SK-MEL-5 (cell line): ENCODE measurements at places on chromosomes 2 and 18. TPM values are rescaled to one million over a fixed set of nuclear protein-coding genes. Genes with fewer than 3 reads are reported as not detected.

DNA sequence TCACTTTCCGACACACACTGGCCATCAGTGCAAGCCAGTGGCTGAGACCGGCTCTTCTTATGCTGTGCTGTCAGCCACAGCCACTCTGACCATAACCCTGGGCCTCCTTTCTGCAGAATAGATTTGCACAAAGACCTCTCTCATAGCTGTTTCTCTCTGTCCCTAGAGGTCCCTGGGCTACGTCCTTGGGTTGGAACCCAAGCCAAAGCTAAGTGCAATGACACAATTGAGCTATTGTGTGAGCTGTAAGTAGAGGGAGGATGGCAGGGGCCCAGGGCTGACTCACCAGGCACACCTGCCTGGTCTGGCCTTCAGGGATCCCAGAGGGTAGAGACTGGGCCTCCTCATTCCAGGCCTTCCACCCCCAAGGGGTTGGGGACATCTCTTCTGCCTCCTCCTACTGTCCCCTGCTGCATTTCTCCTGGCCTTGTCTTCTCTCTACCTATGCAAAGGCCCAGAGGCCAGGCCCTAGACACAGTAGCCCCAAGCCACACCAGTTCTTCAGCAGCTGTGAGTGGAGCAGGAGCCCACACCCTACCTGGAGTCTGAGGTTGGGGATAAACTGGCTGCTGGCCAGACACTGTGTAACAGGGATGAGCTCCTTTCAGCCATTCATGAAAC lies 174.6 kb downstream of the NCK2 start:
- DNase-seq, result peak; percentile 94

DNA sequence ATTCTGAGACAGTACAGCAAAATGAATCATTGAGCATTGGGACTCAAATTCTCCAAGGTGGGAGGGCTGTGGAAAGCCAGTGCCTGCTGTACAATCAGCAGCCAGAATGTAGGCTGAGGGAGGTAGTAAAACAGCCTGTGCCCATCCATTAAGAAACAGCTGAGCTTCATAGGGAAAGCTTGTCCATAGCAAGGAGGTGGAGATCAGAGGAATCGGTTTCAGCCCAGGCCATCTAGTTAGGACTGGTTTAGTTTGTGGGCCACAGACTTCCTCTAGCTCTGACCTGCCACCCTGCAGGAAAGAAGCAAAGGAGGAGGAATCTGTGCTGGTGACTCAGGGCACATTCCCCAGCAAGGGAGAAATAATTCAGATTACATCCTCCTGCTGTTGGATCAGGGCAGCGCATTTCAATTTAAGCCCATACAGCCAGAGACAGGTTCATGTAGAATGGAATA lies 333.4 kb downstream of the SETBP1 start:
- DNase-seq, result no peak

DNA sequence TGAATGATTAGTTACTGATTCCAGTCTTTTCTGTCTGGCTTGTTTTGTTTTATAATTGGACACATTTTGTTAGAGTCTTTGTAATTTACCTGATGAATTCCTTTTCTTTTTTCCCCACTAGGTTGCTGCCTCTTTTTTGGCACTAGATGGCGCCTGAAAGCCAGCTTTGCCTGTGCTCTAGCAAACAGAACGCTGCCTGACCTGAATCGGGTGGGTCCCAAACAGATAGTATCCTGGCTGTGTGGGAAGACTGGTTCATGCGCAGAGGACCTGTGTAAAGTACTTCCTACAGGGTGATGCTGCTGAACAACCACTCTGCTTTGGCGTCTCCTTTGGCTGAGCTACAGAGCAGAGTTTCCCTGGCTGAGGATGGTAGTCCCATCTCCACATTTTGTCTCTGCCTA lies 288.2 kb downstream of the IKZF2 start:
- DNase-seq, result peak; percentile 39

- no peak for DNase-seq
These were observed 1131.6 kb upstream of the TMEFF2 start for GRCh38 chr2:193326296-193326695.

GRCh38 chr2:19321946-19322345 lies 36.5 kb downstream of the OSR1 start:
- no peak for DNase-seq

VWA3B gene
- not detected in 2 replicates for total RNA-seq

- DNase-seq, result no peak
These were observed 25.4 kb downstream of the GREB1 start for GRCh38 chr2:11559066-11559785.

CFC1 gene
- total RNA-seq, result not detected in 2 replicates

TRAPPC12 gene
- 34.8 and 42.8 TPM in 2 replicates for total RNA-seq

DNA sequence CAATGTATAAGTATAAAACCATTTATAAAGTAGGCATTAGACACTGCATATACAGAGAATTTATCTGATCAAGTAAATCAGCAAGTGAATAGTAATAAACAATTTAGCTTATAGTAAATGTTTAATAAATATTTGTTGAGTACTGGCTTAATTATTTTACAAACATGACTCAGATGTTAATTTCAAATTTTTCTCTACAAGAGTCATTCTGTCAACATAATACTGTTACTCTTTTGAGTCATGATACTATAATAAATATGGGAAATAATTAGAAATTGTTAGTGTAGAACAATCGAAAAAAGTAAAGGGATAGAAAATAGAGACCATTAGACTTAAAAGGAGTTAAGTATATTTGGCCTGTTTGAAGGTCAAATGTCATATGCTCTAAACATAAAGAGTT lies 133.6 kb upstream of the MC4R start:
- DNase-seq, result no peak

DNA sequence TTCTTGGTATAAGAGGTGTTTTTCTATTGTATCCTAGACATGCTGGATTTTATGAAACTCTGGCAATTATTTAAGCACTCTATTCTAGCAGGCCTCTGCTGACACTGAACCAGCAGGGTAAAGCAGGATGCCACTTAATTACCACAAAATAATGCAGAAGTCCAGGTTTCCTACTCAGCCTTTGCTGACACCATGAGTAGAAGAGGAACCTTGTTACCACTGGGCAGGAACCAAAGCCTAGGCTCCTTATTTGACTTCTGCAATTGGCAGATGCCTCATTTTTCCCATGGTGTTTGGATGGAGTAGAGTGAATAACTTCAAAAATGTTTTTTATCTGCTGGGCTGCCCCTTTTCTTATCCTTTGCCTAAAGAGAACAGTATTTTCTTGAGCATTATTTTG lies 60.8 kb downstream of the THNSL2 start:
- DNase-seq, result no peak

DOCK10 gene
- total RNA-seq, result 36.8 and 37.5 TPM in 2 replicates

GRCh38 chr2:116510117-116510671 lies 1304.3 kb upstream of the DDX18 start:
- peak; percentile 97 for DNase-seq

GRCh38 chr2:1370461-1370860 lies 42.8 kb upstream of the TPO start:
- DNase-seq, result no peak

ARL5A gene
- total RNA-seq, result 52.7 and 57.5 TPM in 2 replicates

SPIRE1 gene
- 55.6 and 59.3 TPM in 2 replicates for total RNA-seq

GRCh38 chr2:217142649-217143266 lies 282.9 kb upstream of the TNP1 start:
- peak; percentile 58 for DNase-seq

SLC5A7 gene
- total RNA-seq, result not detected in 2 replicates

GRCh38 chr2:241108271-241109209 lies 6.5 kb upstream of the MTERF4 start:
- no peak for DNase-seq

- no peak for DNase-seq
These were observed 116.7 kb downstream of the PID1 start for GRCh38 chr2:229154381-229154780.

IL1RN gene
- not detected in 2 replicates for total RNA-seq

SIX2 gene
- not detected in 2 replicates for total RNA-seq

KLHL14 gene
- 0.13 and 0.43 TPM in 2 replicates for total RNA-seq

EGR4 gene
- total RNA-seq, result not detected in 2 replicates

DNA sequence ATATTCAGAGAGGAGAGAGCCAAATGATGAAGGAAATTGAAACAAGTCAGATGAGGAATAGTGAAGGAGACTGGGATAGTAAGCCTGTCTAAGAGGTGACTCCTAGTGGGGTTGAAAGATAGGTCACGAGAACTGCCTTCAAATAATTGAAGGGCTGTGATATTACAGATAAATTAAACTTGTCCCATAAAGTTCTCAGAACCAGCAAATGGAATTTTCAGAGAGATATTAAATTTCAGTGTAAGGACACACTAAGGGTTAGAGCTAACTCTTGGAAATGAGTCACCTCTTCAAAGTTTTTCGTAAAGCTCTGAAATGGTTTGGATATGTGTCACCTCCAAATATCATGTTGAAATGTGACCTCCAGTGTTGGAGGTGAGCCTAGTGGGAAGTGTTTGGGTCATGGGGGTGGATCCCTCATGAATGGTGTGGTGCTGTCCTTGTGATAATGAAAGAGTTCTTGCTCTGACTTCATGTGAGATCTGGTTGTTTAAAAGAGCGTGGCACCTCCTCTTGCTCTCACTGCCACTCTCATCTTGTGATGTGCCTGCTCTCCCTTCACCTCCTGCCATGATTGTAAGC lies 87.3 kb downstream of the BABAM2 start:
- no peak for DNase-seq

RTKN gene
- total RNA-seq, result 56.1 and 59.5 TPM in 2 replicates

COL4A3 gene
- 0.03 TPM in 1 of 2 replicates, not detected in the other for total RNA-seq

GRCh38 chr2:229300790-229301189 lies 29.7 kb upstream of the PID1 start:
- DNase-seq, result no peak

DNA sequence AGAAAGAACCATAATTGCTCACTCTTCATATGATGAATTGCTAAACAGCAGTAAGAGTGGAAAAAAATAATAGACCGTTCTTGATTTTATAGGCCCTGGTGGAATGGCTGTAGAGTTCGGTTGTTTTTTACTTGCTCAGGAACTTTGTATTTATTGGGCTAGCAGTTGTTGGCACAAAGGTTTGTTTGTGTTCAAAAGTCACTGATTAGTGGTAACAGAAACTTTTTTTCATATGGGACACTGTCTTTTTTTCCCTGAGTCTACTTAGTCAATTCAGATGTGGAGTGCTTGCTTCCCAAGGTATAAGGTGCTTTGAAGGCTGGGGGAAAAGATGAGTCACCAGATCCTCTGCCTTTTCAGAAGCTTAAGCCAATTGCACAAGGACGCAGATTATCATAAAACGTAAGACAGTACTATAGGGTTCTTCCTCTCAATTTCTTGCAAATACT lies 25.8 kb downstream of the PHLPP1 start:
- peak; percentile 89 for DNase-seq

DNA sequence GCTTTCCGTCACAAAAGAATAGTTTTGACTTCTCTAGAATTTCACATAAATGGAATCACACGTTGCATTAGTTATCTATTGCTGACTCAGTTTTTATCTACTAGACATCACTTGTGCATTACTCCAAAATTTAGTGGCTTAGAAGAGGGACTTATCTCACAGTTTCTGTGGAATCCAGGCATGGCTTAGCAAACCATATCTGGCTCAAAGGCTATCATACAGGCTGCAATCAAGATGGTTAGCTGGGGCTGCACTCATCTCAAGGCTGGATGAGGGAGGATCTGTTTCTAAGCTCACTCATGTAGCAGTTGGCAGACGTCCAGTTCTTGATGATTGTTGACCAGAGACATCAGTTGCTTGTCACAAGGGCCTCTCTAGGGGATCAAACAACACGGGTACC lies 6.6 kb upstream of the DSC3 start:
- DNase-seq, result no peak

- no peak for DNase-seq
These were observed 611 bp downstream of the NOL10 start for GRCh38 chr2:10688921-10689807.

DNA sequence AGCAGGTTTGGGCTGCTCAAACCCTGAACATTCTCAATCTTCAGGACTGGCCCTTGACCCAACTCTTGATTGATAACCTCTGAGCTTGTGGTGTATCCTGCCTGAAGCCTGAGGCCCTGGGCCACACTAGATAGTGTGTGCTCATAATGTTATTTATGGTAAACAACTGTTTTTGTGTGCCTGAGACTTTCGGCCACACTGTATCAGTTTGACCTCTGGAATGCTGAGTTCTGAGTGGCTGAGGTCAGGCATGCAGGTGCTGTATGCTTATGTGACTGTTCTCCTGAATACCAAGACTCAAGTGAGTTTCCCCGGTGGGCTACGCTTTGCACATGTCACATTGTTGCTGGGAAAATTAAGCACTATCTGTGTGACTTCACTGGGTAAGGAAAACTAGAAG lies 82.2 kb upstream of the RMP24 start:
- DNase-seq, result no peak

FABP1 gene
- total RNA-seq, result not detected in 2 replicates

- no peak for DNase-seq
These were observed 51.3 kb upstream of the RASGRP3 start for GRCh38 chr2:33425161-33425560.

MAP3K19 gene
- not detected in 2 replicates for total RNA-seq

DNA sequence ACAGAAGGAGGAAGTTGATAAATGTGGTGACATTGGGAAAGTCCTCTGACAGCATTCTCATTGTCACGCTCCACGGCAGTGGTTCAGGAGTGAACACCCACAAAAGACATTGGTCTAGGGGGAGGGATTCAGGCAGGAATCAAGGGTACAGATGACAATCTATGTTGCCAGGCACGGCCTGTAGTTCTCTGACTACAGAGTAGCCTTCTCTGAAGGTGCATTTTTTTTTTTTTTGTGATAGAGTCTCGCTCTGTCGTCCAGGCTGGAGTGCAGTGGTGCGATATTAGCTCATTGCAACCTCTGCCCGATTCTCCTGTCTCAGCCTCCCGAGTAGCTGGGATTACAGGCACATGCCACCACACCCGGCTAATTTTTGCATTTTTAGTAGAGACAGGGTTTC lies 7.4 kb upstream of the MOB1A start:
- no peak for DNase-seq

EPB41L3 gene
- total RNA-seq, result 96.4 and 107 TPM in 2 replicates

- no peak for DNase-seq
These were observed 9.4 kb downstream of the ITGAV start for GRCh38 chr2:186599186-186599778.

DNA sequence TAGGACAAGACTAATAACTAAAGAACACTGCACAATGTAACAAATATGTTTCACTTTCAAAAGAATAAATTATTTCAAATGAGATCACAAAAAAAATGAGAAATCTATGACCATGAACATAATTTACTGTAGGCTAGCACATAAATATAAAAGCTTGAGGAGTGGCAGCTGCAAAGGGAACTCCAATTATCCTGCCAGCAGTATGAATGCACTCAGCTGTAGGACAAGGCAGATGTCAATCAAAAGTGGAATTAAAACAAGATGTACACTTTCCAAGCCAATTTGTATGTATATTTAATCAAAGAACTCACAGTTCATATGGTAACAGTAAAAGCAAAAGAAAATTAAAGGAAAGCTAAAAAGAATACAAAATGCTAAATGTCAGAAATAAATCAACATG lies 76.6 kb upstream of the NCKAP5 start:
- DNase-seq, result no peak

IL36G gene
- not detected in 2 replicates for total RNA-seq

SMAD4 gene
- 84.6 and 95.2 TPM in 2 replicates for total RNA-seq

GRCh38 chr18:71485611-71486010 lies 1058.5 kb downstream of the CBLN2 start:
- DNase-seq, result no peak

- no peak for DNase-seq
These were observed 598.6 kb downstream of the NYAP2 start for GRCh38 chr2:225998116-225998515.

SP9 gene
- 0.11 and 0.13 TPM in 2 replicates for total RNA-seq

DNA sequence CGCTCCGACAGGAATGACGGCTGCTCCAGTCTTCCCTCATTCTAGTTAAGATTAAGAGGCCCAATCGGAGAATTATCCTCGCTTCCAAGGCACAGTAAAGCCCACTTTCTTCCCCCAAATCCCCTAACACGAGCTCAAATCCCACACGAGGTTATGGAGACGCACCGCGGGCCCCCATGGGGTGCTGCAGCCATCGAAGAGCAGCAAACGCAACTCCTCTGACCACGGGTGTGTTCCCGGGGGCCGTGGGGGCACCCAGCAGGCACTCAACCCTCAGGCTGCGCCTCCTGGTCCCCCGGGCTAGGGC lies 446 bp downstream of the COPS9 start:
- DNase-seq, result no peak
